ENCODE measurements at places on chromosomes 12 and 14.
A peak's percentile ranks its signal among the peaks of the same experiment; 100 is the strongest.

DNA sequence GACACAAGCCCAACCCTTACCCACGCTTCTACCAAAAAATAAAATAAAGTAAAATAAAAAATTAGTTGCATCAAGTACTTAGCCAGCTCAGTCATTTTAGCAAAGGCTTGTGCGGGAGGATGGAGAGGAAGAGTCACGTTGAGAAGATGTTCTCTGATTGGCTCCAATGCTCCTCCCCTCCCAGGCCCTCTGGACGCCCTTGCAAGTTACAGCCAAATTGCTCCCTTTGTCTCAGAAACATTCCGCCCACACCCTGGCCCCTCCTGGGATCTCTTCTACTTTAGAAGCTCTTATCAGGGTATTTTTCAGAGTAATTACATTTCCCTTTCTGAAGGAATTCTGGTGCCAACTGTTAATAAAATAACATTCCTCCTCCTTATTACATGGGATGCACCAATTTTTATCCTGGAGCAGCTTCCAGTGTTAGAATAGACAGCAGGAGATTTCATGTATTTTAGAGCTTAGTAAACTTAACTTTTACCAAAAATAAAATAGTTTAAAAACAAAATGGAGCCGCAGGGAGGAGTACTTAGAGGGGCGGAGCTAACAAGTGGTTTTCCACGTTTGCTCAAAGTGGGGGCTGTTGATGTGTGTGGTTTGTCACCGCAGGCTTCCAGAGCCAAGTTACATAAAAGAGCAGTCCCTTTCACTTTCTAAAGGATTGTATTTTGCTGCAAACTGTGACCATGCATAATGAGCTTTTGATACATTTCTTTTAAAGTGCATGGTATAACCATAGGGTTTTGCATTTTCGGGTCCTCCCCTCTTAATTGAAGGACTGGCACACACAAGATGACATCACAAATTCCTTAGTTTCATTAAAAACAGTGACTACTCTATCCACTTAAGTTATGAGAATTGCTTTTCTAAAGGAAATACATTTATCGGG is 71.7 kb upstream of the RAP1B start:
- peak; percentile 56 for DNase-seq

DNA sequence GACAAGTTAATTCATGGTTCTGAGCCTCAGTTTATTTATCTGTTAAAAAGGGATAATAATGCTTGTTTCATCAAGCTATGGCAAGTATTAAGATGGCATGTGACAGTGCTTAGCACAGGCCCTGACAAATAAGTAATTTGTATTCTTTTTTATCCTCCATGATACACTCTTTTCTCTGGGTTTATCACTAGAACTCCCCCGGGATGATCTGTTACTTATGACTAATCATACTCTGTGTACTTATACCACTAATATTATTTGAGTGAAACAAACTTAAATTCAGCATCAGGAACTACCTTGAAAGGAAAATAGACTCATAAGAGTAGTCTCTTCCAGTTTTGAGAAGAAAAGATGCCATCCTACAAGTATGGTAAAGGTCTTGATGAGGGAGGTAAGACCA is 283.8 kb downstream of the PAWR start:
- no peak for DNase-seq

DNA sequence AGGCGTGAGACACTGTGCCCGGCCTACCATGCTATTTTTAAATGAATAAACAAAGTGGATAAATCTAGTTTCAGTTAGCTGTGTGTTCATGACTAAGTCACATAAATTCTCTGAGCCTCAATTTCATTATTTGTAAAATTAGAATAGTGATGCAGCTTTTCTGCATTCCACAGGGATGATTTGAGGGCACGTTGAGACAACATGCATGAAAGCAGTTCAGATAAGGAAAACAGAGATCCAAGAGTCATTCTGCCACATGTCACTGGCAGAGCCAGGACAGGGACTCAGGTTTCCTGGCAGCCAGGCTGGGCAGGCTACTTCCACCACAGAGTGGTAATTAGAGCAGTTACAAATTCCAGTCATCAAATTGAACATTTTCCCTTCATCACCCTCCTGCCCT is 2.9 kb upstream of the PPP4R4 start:
- DNase-seq = no peak

- no peak for DNase-seq
These were observed 19.7 kb downstream of the VEZT start for GRCh38 chr12:95237315-95237714.

DNA sequence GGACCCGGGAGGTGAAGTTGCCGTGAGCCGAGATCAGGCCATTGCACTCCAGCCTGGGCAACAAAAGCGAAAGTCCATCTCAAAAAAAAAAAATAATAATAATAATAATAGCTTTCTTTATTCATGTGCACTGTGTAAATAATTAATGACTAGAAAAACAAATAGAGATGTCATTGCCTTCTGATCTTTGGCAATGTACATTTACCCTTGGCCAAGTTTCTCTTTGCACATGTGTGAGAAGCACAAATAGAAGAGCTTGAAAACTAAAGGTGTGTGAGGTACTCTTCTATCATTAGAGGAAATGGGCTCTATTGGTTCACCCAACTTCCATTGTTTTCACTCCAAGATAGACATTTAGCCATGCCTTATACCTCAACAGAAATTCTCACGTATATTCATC is 170.1 kb upstream of the PDZRN4 start:
- no peak for DNase-seq

DNA sequence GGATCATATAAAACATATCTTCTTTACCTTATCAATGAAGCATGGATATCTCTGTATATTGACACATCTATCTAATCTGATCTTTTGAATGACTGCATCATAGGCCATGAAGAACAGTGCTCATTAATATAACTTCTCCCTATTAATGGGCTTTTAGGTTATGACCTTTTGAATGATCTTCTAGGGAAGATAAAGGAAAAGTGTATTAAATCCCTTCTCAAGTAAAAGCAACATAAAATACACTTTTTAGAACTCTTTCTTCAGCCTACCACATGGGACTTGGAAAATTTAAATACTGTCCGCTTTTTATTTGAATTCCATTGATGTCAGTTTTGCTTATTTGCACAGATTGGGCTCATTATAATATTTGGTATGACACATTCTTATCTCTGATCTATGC is 425.4 kb downstream of the MED13L start:
- no peak for DNase-seq

DNA sequence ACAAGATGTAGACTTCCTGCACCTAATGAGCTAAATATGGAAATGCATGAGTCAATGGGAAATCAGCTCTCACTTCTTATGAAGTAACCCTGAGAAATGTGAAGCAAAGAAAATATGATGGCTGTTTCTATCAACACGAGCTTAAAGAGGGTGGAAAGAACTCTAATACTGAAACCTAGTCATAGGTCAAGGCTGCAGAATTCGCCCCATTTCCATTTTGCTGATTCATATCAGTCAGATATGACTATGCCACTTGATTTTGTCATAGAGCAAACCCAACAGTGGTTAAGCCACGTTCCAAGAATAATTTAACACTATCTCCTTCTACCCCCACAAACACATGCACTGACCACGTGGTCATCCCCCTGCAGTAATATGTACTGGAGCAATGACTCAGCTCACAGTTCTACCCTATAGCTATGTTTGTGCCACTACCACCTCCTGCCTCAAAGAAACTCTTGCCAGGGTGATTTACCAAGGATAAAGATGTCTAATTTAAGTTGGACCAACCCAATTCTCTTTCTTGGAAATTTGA is 157.5 kb downstream of the TMTC3 start:
- DNase-seq = peak; percentile 45

- DNase-seq = no peak
These were observed 208.5 kb downstream of the CHST11 start for GRCh38 chr12:104665296-104665695.

DNA sequence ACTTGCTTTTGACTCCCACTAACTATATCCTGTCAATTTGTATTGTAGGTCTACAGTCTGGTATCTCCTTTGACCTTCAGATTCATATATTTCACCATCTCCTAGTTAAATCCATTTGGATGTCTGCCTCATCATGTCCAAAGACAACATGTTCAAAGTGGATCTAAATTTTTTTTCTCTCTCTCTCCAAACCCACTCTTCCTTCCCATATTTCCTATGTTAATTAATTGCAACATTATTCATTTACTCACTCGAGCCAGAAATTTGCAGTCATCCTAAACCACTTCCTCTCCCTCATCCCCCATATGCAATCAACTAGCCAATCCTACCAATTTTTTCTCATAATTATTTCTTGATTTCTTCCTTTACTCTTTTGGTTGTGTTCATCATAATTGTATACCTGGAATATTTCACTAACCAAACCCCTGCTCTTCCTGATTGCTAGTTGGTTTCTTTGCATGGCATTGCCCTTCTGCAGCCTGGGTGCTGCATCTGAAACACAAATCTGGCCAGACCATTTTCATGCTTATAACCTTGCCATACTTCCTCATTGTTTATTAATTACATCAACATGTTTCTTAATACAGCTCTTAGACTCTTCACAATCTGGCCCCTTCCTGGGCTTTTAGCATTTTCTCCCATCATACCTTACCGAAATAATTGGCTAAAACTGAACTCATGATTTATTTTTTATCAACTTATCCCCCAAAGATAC is 442.2 kb downstream of the ADAMTS20 start:
- no peak for DNase-seq

GRCh38 chr14:22412926-22413411 is 176.1 kb downstream of the DAD1 start:
- no peak for DNase-seq

- DNase-seq = no peak
These were observed 12.6 kb downstream of the RFLNA start for GRCh38 chr12:124307556-124307825.

DNA sequence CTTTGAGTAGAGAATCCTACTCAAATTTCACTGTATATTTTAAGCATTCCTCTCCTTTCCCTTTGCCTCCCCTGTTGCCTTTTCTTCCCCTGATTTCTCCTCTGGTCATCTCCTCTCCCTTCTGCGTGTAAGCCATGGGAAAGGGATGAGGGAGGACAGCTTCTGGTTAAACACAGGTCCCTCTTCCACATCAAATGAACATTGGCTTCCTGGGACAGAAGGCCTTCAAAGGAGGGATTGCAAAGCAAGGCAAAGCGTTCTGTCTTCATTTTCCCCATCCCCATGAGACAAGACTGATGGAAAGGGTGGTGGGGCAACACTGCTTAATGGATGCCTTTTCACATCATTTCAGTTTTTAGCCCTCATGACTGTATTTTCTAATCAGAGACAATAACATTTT is 26.2 kb downstream of the GPRC5A start:
- DNase-seq = no peak

- DNase-seq = no peak
These were observed 8.0 kb upstream of the BHLHE41 start for GRCh38 chr12:26132866-26133265.

- no peak for DNase-seq
These were observed 69.3 kb downstream of the EEA1 start for GRCh38 chr12:92859650-92860386.

DNA sequence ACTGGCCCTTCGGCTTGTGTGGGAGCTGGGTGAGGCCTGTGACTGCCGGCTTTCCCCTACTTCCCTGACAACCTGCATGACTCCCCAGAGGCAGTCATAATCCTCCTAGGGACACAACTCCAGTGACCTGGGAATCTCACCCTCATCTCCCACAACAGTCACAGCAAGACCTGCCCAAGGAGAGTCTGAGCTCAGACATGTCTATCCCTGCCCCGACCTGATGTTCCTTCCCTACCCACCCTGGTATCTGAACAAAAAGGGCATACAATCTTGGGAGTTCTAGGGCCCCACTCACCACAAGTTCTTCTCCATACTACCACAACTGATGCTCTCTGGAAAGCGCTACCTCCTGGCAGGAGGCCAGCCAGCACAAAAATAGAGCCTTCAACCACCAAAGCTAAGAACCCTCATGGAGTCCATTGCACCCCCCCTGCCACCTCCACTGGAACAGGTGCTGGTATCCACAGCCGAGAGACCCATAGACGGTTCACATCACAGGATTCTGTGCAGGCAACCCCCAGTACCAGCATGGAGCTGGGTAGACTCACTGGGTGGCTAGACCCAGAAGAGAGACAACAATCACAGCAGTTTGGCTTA is 16.8 kb downstream of the ATP23 start:
- DNase-seq = no peak

DNA sequence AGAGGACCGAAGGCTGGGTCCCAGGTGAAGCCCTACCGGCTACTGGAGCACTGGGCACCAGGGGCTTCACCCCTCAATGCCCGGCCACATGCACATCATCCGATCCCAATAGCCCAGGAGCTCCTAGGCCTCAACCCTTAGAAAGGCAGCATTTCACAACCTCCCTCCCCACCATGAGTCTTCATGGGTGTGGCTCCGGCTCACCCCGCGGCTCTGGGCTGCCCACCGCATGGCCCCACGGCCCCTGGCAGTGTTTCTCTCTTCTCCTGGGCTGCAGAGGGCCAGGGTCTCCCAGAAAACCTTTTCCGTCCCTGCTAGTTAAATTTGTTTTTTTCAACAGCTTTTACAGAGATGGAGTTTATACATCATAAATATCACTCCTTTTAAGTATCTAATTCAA is 28.6 kb upstream of the DLK1 start:
- no peak for DNase-seq

DNA sequence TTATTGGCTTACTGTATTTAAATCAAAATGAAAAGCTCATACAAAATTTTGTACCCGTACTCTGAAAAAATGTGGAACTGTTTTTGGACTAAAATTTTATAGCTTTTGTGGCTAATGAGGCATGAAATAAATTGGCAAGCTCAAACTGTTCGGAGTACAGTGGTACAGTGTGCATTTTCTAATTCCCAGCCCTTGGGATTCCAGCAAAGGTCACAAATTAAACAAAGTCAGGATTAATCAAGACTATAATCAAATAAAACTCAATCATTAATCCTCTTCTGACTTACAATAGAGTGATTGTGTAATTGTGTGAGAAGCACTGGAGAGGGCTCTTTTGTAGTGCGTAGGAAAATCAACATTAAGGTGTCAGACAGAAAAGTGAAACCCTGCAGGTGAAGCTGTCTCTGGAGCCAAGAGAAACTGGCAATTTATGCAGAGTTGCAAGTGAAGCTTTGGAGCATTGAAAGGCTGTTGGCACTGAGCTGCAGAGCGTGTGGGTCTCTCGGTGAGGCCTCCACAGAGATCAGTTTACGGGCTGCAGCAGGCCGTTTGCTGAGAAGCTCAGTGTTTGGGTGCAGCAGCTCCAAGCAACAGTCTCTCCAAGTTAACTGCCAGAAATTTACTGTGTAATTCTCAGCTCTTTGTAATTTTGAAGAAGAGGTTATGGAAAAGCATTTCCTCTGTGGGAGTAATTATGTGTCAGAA is 275.9 kb downstream of the FBXL14 start:
- DNase-seq = peak; percentile 32

GRCh38 chr14:64464651-64465050 is 648 bp upstream of the AKAP5 start:
- no peak for DNase-seq

GRCh38 chr12:127790376-127790775 is 476.6 kb upstream of the TMEM132C start:
- DNase-seq = no peak

GRCh38 chr12:68861890-68862289 is 53.9 kb downstream of the MDM2 start:
- DNase-seq = no peak

- peak; percentile 53 for DNase-seq
These were observed 220.5 kb downstream of the BCAT1 start for GRCh38 chr12:24728366-24728765.

GRCh38 chr14:81940651-81941050 is 407.0 kb upstream of the SEL1L start:
- DNase-seq = no peak

GRCh38 chr12:95848575-95849388 is 10.0 kb upstream of the SNRPF start:
- peak; percentile 35 for DNase-seq
